ENCODE measurements at places on chromosomes 3 and 15.

DNA sequence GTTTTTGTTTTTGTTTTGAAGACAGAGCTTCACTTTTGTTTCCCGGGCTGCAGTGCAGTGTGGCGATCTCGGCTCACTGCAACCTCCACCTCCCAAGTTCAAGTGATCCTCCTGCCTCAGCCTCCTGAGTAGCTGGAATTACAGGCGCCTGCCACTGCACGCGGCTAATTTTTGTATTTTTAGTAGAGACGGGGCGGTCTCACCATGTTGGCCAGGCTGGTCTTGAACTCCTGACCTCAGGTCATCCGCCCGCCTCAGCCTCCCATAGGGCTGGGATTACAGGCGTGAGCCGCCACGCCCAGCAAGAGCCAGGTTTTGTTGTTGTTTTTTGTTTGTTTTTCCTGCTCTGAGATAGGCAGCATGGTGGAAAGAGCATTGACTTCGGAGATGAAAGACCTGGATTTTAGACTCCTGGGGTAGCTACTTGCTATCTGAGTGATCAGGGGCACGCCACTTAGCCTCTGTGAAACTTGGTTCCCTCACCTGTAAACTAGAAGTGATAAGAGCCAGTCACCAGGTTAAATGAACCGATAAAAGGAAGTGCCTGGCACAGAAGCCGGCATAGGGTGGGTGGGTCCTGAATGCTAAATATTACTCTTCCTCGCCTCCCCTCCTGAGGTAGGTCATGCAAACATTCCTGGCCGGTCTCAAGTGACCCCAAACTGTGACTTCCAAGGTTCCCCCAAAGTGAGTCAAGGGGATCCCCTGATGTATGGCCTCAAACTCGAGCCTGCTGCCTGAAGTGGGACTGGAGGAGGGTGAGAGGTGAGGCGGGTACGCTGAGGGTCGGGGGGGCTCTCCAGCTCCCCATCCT is 62.9 kb upstream of the MCF2L2 start:
- no peak for DNase-seq

DNA sequence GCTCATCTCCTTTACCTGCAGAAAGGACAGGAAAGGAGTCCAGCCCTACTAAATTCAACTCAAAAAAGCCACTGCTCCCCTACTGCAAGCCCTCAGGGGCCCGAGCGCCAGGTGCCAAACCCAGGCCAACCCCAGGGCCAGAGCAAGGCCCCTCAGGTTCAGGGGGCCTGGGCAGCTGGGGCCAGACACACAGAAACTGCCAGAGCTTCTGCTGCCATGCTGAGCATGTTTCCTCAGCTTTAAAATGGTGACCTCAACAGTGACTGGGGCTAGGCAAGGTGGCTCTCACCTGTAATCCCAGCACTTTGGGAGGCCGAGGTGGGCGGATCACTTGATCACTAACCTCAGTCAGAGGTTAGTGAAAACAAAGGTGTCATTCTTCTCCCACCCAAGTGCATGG is 38.8 kb downstream of the KLHL25 start:
- DNase-seq: no peak

GRCh38 chr3:10339376-10339955 is 18.6 kb upstream of the SEC13 start:
- no peak for DNase-seq

GRCh38 chr3:175512700-175513099 is 653.6 kb downstream of the NAALADL2 start:
- DNase-seq: no peak

DNA sequence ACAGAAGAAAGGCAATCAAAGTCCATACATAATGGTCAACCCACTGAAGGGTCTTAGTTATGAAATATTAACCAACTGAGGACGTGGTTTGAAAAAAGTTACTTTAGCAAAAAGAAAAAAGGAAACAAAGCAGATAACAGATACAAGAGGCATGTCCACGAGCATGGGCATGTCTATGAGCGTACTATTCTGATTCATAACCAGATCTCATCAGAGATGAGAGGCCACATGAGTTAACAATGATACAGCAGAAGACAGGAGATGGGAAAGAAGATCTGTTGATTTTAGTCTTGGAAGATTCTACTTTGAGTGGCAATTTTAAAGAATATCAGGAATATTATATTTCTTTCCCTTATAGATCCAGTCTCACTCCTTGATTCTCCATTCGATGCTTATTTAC is 262.9 kb upstream of the SLITRK3 start:
- DNase-seq: no peak

GRCh38 chr15:75891895-75892294 is 11.8 kb upstream of the FBXO22 start:
- DNase-seq: no peak

DNA sequence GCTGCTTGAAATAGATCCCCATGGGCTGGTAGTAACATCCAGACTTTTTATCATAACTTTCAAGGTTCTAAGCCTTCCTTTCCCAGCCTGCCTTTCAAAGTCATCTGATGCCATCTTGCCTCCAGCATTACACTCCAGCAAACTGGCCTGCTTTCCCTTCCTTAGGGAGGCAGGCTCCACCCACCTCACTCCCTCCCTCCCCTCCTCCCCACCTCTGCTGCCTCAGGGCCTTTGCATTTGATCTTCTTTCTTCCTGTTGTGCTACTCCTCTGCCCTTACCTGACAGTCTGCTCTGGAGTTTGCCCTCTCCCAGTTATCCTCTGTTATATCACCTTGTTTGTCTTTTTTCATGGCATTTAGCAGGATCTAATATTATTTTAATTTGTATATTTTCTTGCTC is 319.5 kb downstream of the KCNH8 start:
- DNase-seq: no peak

GRCh38 chr3:129973853-129974563 is 512 bp upstream of the TRH start:
- DNase-seq: no peak

DNA sequence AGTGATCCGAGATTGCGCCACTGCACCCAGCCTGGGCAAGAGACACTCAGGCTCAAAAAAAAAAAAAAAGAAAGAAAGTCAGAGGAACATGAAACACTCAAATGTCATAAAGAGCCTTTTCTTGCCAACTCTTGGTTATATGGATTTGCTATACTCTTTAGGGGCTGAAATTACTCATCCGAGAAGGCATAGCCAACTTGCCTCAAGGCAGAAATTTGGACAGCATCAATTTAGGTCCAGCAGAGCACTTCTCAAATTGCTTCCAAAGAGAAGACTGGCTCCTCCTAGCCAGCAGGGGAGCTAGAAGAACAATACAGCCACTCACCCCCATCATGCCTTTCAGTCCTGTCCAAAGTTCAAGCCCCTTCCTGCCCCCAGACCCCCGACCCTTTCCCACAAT is 43.8 kb downstream of the OSBPL10 start:
- DNase-seq: no peak

- DNase-seq: no peak
Observed at GRCh38 chr15:82056958-82057823, 11.4 kb upstream of the MEX3B start.

GRCh38 chr15:34318277-34319079 is 19.1 kb downstream of the SLC12A6 start:
- DNase-seq: peak; percentile 51

- DNase-seq: no peak
Observed at GRCh38 chr3:100635273-100635701, 25.9 kb downstream of the ADGRG7 start.

DNA sequence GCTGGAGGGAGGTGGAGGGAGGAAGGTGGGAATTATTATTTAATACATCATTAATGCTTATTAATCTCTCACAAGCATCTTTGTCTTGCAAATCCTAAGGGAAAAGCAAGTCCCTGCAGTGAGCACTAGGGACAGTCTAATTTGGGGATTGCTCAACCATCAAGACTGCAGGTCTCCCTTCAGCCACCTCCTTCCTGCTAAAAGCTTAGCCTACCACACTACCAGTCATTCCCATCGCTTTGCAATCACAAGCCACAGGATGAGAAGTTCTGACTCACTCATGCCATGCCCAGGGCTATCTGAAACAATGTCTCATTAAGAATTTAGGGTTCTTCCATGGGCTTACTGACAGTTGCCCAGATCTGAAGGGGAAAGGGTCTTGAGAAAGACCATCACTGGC is 51.0 kb upstream of the EIF1B start:
- DNase-seq: no peak

- no peak for DNase-seq
Observed at GRCh38 chr15:22885120-22885519, 46.7 kb downstream of the NIPA2 start.

- no peak for DNase-seq
Observed at GRCh38 chr3:194748225-194748624, 62.5 kb downstream of the FAM43A start.

- DNase-seq: no peak
Observed at GRCh38 chr3:55675478-55675877, 188.4 kb upstream of the WNT5A start.

All from bone marrow (tissue), 2 donors.